Stimulated activated CD8-positive, alpha-beta memory T cell treated with anti-CD3 and anti-CD28 coated beads, Interleukin-15, amount 100 ng/mL, for 1 hour (primary cell): ENCODE measurements at places on chromosomes 7 and 10.

DNA sequence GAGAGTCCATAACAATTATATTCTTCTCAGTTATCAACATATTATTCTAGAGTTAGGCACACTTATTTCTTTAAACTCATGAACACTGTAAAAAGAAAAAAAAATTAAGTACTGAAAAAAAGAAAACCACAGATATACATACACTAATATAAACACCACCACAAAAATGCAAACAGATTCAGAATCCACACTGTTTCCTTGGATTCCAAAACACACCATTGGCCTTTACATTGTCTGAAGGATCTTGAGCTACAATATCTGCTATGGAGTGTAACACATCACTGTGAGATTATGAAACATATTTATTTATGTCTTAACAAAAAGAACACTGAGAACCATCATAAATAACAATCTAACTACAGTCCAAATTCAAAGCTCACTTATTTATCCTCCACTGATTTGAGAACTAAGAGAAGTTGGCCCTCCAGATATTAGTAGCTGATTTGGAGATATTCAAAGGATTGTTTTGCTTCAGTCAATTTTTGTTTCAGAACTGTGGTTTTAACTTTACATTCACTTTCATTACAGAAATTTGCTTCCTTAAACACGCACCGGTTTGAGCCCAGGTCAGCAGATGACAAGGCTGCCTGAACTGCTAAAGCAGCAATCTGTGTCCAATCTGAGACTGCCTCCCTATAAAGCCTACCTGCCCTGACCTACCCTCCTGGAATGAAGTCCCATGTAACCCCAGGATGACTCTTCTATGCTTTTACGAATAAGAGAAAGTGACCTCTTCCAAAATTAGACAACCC is 47.0 kb upstream of the CDK1 start:
- DNase-seq: no peak

- DNase-seq: no peak
Observed at GRCh38 chr10:104327745-104328645, 10.3 kb downstream of the ITPRIP start.

DNA sequence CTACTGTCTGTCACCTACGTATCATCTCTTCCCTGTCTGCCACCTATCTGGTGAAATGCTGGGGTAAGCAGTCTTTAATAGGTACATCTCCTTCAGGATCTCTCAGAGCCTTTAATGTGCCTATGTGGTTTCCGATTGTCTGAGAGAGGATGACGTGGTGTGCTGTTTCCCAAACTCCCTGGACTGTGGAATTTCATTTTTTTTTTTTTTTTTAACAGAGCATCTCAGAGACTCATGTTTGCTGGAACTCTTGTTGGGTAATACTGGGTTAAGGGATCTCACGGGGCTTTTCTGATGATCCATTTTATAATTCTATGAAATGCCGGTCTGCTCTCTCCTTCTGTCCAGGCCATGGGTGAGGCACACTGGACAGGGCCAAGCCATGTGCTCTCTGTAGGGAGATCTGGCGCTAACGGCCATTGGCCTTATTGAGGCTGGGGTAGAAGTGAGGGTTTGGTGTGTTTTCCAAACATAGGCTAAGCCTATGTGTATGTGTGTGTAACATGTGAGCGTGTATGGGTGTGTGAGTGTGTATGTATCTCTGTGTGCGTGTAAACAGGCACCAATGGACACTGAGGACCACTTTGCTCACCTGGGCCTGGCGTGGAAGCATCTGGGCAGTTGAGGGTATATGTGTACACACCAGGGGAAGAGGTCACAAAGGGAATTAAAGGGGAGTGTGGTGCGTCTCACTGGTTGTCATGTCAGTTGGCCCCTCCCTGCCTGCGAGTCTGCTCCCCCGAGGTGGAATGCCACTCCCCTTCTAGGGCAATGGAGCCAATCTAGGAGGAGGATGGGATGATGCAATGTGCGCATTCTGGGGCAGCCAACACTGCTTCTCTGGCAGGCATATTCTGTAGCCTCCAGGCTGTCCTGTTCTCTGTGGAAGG is 7.8 kb downstream of the ADRA2A start:
- DNase-seq: no peak

- DNase-seq: no peak
Observed at GRCh38 chr10:78471723-78472550, 438.3 kb downstream of the RPS24 start.

- no peak for DNase-seq
Observed at GRCh38 chr7:105156731-105157130, 142.7 kb downstream of the KMT2E start.

DNA sequence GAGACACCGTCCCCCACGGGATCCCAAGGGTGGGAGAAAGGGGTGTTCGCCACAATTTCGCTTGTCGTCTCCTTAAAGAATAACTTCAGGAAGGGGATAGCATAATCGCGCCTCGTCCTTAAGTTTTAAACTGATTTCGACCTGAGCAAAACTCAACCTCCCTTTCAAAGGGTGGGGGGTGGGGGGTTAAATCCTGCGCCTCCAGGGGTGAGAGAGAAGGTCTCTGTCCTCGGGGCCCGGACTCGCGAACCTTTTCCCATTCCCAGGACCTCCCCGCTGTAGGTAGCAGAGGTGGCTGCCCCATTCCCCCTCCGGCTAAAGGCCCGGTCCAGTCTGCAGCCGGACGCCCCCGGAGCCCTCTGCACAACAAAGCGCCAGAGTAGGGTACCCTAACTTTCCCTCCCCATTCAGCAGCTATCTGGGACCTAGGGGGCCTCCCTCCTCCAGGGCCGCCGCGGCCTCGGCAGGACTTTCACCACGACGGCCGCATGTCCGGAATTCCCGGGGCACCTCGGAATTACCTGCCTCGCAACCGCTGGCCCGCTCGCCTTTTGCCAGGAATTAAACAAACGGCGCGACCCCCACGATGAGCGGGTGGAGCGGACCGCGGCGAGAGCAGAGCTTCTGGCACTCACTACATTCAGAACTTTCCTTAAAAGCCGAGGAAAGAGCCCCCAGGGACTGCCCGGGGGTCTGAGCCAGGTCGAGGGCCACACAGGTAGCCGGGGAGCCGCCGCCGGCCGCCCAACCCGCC is 1.7 kb downstream of the CDK6 start:
- DNase-seq: no peak

DNA sequence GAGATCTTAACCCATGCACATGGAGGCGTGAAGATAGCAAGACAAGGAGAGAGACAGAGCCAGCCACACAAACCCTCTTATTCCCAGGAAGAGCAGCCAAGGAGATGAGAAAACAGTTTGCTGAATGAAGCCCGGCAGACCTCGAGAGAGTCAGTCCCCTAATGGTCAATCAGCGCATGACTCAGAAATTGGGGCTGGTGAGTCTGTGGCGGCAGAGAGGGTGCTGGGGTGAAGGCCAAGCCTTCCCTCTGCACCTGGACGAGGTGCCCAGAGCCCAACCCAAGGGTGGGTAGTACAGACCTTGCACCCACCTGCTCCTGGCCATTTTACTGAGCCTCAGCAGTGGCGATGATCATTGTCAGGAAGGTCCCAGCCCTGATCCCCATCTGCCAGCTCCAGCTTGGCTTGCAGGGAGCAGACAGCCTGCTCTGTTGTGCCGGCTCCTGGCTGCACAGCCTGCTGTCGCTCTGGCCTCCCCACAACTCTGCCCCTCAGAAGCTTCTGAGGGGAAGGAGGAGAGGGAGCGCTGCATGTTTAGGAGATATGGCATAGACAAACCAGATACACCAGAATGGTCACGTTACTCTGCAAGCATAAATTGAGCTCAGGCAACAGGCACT is 256.6 kb downstream of the RPS24 start:
- no peak for DNase-seq

- DNase-seq: no peak
Observed at GRCh38 chr10:69772933-69773704, 28.6 kb upstream of the COL13A1 start.

- no peak for DNase-seq
Observed at GRCh38 chr7:84916161-84916560, 270.7 kb downstream of the SEMA3D start.

DNA sequence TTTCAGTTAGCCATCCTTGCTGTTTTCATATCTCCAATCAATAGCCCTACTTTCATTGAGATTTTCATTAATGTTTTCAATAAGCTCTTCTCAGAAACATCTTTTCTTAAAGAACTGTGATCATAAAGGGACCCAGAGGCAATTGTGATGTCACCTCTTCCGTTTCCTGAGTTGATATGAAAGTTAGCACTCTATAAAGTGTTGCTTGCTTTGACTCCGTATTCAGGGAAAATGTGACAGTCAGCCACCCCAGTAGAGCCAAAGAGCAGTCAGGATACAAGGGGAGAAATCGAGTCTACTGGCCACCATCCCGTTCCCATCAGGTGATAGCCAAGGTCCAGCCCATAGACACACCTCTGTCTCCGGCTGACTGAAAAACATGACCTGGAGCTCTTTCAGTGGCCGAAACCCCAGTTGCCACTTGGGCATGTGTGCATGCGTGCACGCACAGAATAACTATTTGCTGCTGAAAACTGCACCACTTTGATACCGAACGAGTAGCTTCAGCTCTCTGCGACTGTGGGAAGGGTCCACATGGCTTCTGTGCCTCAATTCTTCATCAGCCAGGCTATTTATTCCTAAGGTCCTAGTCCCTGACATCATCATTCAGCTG is 291.4 kb downstream of the USP6NL start:
- DNase-seq: no peak

- DNase-seq: no peak
Observed at GRCh38 chr7:54987772-54988171, 31.0 kb upstream of the EGFR start.

- no peak for DNase-seq
Observed at GRCh38 chr7:140559410-140559809, 80.1 kb upstream of the MKRN1 start.
